Muscle of back (tissue), 13 donors: ENCODE measurements at places on chromosomes 4 and X.

DNA sequence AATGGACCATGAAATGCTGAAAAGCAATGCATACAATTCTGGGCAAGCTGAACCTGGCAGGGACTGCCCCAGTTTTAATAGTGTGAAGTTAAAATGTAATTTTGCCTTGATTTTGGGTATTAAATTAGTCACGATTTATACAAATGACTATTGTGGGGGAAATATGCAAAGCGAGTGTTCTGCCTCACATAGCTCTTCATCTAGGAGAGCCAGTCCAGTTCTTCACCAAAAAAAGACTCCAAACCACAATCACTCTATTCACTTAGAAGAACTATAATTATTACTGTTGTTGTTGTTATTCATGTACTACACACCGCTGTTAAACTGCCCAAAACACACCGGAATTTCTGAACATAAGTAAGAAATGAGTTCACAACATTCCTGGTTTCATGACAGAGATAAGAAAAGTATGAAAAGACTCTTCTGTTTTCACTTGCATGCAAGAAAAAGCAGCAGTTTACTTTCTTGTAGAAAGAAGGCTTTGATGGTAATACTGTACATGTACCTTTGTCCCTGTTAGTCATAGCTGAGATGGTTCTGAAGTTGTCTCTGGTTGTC, 101.9 kb downstream of the QRFPR start:
- DNase-seq: no peak

DNA sequence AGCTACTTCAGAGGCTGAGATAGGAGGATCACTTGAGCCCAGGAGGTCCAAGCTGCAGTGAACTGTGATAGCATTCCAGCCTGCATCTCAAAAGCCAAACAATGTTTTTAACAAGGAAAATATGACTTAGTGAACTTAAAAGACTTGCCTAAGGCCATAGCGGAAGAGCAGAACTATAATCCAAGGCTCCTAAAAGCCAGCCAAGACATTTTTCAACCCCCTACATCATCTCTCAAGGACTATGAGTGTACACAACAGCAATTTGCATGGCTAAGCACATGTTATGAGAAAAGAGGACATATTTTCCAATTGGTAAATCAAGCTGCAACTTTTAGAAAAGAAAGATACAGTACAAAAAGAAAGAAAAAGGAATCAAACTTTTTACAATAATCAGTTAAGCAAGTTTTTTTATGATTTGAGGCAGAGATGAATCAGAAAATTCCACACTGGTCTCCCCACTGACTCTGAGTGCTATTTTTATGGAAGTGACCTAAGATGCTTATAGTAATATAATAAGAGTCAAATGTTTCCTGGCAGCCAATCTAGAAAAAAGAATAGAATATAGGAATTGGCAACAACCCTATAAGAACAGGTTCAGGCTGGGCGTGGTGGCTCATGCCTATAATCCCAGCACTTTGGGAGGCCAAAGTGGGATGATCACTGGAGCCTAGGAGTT, 9.8 kb upstream of the ACOT9 start:
- peak; percentile 75 for DNase-seq

DNA sequence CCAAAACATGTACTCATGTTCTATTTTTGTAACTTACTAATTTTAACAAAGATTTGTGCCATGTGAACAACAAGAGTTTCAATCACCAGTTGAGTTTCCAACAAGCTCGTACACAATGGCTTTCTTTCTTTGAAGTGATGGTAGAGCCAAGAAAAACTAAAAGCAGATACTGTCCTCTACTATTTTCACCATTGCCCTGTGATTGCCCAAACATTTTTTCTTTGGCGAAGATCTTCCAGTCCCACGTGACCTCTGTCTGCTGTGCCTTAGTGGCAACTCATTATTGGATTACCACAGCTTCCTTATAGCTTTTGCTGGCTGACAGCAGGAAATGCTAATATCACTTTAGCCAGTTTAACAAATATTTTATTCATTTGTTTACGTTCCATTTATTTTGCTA, 1147.1 kb downstream of the STIM2 start:
- no peak for DNase-seq

- DNase-seq: peak; percentile 33
Observed at GRCh38 chr4:110634350-110635162, 11.7 kb upstream of the PITX2 start.

DNA sequence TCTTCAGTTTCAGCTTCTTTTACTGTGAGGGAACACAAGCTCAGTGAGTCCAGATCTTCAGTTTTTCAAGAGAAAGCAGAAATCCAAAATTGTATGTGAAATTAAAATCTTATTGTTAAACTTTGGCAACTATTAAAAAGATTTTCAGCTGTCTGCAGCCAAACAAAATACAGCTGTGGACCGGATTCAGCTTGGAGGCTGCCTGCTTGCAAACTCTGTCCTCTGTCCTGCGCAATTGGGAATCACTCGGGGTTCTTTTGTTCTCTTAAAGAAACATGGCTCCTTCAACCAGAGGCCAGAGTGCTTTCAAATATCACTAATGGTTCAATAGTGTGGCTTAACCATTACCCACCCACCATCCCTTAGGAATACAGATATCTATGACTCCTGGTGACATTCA, 201.2 kb downstream of the CHIC2 start:
- peak; percentile 93 for DNase-seq

DNA sequence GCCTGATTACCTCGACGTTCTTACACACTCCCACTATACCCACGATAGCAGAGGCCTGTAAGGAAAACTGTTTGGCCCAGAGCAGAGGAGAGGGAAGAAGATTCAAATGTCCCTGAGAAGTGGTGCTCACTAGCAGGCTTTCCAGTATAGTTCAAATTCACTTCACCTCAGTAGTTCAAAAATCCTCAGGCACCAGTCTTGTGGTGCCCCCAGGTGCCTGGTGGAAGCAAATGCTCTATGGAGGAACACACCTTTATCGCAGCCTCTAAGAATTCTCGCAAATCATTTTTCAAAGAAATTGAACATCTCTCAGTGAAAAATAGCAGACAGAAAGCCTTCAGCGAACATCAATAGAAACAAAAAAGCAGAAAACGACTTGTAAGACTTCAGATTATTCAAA, 12.2 kb upstream of the MTMR1 start:
- no peak for DNase-seq

GRCh38 chr4:184680698-184681097, 31.2 kb downstream of the PRIMPOL start:
- DNase-seq: no peak

DNA sequence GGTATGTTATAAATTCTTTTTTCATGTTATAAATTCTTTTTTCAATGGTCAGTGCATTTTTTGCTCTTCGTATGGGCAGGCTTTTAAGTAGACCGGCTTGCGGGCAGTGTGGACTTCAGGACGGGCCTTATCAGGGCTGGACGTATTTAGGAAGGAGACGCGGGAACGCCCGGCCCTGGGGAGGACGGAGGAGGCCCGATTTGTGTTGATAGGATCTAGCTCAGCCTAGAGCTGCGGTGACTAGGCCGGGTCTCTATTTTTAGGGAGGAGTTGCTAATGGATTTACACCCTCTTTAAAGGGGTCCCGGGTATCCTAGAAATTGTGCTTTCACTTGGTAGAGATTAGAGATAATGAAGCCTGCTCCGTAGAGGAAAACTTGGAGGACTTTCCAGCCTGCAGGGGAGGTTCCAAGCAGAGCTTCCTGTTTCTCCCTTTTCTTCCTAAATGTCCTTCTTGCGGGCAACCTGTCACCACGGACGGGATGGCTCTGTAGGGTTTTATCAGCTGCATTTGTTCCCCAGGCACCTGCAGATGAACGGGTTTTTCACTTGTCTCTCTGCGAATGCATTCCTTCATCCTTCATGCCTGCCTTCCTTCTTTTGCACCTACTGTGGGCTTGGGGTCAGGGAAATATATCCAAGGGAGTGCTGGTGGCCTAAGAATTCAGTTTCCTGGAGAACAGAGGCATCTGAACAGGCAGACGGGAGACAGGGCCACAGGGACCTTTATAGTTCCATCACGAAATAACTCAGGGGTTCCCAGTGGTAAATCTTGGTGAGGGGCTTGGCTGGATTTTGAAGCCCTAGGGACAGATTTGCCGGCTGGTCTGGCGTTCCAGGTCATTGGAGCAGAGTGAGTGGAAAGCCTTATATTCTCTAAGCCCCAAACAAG, 1.4 kb downstream of the CD99 start:
- peak; percentile 26 for DNase-seq

- no peak for DNase-seq
Observed at GRCh38 chr4:41384992-41385391, 128.3 kb downstream of the UCHL1 start.

DNA sequence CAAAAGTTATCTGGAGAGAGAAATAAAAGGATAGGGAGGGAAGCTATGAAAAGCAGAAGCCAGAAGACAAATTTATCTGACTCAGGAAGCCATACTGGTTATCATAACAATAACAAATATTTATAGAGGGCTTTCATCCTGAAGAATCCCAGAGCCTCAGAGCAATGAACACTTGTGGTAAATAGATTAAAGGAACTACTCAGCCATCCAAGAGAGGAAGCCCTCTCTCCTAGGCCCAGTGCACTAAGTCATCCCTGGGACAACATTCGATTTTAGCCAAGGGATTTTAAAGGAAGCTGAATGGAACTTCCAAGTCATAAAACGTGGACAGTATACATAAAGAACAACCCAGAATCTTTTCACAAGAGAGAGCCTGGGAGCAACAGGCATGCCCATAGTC, 76.9 kb downstream of the COL4A6 start:
- DNase-seq: no peak

GRCh38 chr4:189420572-189420971, 520.1 kb upstream of the FRG1 start:
- no peak for DNase-seq

GRCh38 chr4:151182455-151182996, 83.1 kb downstream of the RPS3A start:
- no peak for DNase-seq

DNA sequence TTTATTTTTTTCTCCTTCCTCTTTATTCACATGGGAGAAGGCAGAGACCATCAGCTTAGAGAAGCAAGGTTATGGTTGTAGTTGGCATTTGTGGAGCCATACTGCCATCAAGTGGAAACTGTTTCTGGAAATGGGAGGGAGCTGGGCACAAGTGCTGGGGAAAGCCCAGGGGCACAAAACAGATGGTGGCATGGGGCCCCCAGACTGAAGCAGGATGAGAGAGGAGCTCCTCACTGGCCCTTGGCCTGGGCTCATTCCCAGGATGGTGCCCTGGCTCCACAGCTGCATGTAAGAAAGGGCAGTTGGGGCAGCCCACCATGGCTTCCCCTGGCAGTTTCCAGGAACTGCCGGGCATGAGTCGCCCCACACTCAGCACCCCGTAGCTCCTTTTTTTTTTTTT, 59.2 kb downstream of the NBDY start:
- DNase-seq: no peak

DNA sequence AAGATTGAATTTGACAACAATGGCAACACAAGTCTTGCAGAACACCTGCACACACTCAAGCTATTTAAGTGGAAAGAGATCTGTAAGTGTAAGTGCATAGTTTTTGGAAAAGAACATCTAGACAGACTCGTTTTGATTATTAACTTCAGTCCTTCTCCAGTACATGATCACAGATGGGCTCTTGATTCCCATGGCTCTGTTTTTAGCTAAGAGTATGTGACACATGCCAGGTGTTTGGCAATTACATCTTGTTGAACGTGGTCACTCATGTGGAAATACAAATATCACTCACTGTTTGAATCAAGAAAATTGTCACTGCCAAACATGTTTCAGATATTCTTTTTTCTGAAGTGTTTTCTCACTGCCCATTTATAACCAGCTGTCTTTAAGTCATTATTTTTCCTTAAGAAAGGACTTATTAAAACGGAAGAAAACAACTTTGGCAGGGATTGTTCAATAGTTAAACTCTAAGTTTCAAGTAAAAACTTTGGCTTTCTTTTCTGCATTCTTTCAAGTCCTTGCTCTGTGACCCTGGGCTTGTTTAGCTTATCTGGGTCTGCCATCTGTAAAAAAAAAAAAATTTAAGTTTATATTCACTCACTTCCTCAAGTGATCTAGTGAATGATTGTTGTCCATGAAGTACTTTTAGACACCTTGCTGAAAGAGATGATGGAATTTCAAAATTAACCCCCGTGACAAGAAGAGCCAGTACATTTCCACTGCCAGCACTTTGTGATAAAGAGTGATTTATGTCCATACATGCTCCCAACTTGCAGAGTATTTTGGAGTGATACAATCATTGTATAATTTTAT, 125.4 kb downstream of the ATXN3L start:
- peak; percentile 31 for DNase-seq

GRCh38 chr4:112973750-112974251, 75.7 kb upstream of the ANK2 start:
- no peak for DNase-seq

GRCh38 chr4:157043131-157043530, 32.8 kb upstream of the GLRB start:
- DNase-seq: peak; percentile 22

DNA sequence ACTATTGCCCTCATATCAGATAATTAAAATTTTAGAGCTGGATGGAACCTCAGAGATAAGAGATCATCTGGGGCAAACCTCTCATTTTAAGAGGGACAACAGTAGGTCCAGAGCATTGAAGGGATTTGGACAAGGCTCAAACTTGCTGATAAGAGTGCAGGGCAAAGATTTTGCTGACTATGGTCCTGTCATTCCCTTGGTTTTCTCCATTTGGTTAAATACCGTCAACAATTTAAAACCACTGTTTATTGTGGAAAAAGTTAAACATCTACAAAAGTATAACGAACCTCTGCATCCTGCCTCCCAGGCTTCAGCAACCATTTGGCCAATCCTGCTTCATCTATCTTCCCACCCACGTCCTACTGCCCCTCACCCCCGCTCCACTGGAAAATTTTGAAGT, 10.7 kb upstream of the KIT start:
- no peak for DNase-seq

GRCh38 chrX:69226459-69227158, 61.4 kb upstream of the PJA1 start:
- DNase-seq: no peak
